ENCODE measurements at places on chromosomes 7 and 10.

- DNase-seq, result no peak
These were observed 17.3 kb upstream of the GRIFIN start for GRCh38 chr7:2493205-2494164.

GRCh38 chr7:121360564-121360963 lies 31.8 kb downstream of the WNT16 start:
- DNase-seq, result no peak

DNA sequence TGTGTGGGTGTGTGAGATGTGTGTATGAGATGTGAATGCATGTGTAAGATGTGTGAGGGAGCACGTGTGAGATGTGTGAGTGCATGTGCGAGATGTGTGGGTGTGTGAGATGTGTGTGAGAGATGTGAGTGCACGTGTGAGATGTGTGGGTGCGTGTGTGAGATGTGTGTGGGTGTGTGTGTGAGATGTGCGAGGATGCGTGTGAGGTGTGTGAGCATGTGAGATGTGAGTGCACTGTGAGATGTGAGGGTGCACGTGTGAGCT lies 31.0 kb downstream of the PPIF start:
- DNase-seq, result no peak

DNA sequence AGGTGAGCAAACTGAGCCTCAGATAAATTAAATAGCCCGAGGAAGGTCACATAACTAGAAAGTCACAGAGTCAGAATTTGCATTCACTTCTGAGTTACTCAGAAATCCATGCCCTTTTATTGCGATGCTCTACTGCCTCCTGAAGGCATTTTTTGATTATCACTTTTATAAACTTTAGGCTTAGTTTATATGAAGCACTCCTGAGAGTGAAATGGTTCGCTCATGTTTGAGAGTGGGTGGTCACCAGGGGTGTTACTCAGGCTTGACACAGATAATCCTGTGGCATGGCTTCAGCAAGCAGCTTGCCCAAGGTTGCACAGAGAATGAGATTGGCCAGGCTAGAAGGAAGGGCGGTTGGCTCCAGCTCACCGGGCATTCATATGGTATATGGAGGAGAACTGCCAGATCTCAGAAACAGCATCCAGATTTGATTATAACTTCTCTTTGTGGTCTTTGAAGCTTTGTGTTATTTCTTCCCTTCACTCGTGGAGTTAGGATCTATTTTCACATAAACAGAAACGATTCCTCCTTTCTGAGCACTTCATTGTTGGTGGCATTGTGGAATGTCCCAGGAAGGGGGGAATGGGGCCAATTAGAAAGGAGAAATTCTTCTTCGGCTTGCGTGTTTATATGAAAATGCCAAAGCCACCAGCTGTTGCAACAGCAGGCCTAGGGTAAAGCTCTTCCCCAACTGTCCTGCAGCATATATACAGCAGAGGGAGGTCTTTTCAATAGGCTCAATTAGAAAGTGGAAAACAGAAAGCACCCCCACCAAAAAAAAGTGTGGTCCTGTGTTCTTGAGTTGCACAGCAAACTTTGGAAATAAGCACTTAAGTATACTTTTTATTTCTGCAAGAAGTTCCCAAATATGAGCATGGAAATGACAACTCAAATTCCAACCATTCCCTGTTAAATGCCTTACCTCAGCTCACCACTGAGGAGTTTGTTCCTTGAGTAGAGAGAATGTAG lies 628.8 kb downstream of the SUGCT start:
- DNase-seq, result no peak

DNA sequence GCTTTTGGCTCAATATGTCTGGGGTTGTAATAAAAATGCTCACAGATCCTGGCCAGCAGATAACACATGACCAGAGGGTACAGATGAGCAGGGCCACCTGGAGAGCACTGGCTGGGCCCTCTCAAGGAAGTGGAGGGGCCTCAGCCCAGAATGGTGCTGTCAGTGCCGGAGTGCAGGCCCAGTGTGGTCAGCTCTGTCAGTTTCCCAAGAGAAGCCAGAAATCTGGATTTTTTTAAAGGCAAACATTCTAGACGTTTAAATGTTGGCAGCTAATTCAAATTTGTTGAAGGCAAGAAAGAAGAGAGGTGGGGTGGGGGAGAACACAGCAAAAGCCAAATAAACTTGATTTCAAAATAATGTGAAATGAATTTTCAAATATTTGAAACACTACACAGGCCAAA lies 2.0 kb downstream of the C10orf105 start:
- no peak for DNase-seq

DNA sequence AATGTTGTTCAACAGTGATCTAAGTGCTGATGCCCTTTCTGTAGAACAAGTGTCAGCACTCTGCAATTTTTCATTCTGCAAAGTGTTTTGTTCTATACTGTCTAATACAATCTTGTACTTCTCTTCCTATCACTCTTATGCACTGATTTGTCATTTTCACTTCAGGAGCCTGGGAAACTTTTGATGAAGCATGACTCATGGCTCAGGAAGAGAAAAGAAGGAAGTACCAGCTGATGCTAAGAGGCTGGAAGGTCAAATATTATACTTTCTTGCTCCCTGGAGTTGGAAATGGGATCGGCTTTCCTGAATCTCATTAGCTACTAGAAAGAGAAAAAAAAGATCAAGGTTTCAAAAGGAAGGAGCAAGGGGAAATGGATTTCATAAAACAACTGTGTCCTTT lies 45.8 kb downstream of the DGKI start:
- DNase-seq, result no peak

GRCh38 chr10:27804136-27804535 lies 58.5 kb upstream of the MKX start:
- no peak for DNase-seq

GRCh38 chr7:15707570-15707969 lies 21.1 kb upstream of the MEOX2 start:
- DNase-seq, result no peak

GRCh38 chr7:79820387-79820786 lies 314.2 kb upstream of the GNAI1 start:
- DNase-seq, result peak; percentile 65

DNA sequence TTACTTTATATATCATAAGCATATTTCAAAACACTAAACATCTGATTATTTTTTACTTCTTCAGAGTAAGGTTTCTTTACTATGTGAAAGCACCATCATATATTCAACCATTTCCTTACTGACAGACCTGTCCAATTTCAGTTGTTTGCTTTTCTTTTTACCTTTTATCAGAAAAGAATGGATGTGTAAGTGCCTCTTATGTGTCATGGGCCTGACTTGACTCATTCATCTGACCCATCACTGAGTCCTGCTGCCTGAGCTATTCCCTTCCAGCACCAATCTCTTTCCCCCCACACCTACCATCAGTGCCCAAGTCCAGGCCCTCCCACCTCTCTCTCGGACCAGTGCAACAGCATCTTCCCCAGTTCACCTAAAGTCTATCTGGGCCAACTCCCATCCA lies 41.7 kb upstream of the ARID5B start:
- no peak for DNase-seq

GRCh38 chr7:112868609-112869008 lies 78.4 kb upstream of the TMEM168 start:
- peak; percentile 46 for DNase-seq

DNA sequence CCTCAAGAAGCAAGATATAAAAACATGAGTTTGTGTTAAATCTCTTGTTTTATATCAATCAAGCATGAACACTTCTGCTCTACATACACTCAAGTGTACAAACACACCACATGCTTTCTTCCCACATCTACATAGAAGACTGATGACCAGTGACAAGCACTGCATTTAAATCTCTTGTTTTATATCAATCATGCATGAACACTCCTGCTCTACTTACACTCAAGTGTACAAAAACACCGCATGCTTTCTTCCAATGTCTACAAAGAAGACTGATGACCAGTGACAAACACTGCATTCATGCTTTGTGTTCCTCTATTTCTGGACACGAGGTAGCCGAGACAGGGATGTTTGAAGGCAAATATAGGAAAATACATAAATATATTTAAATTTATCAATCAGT lies 642.0 kb upstream of the PFKP start:
- DNase-seq, result no peak

DNA sequence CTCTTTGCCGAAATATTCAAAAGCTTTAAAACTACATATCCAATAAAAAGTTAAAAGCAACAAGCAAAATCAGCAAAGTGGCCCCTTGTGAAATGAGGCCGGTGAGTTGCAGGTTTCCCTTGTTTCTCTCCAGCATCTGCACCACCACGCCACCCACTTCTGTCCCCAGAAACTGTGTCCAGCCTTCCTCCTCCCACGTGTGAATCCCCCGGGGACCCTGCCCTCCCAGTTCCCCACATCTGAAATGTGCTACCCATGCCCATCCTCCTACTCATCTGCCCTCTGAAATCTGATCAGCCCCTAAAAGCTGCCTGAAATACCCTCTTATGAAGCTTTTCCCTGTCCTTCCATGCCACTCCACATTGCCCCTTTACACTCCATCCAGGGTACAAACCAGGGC lies 3.8 kb downstream of the ALOX5 start:
- no peak for DNase-seq

GRCh38 chr7:54823776-54824175 lies 64.8 kb upstream of the SEC61G start:
- DNase-seq, result no peak

DNA sequence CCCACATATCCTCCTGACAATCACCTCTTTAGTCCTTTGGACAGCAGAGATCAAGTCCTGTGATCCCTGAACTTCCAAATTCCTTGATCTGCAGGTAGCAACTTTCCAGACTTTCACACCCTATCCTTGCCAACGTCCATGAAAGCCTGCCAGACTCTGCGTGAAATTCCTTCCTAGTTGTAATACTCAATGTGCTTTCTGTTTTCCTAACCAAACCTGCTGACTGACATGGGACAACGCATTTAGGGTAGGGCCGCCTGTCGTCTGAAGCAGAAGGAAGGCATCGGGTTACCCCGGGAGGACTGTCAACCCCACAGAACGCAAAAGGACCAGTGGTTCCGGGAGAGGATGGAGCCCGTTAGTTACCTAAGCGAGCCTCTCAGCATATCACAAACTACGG lies 23.9 kb downstream of the ITGA8 start:
- DNase-seq, result no peak

- DNase-seq, result no peak
These were observed 320.9 kb downstream of the PAXIP1 start for GRCh38 chr7:154682003-154682402.

DNA sequence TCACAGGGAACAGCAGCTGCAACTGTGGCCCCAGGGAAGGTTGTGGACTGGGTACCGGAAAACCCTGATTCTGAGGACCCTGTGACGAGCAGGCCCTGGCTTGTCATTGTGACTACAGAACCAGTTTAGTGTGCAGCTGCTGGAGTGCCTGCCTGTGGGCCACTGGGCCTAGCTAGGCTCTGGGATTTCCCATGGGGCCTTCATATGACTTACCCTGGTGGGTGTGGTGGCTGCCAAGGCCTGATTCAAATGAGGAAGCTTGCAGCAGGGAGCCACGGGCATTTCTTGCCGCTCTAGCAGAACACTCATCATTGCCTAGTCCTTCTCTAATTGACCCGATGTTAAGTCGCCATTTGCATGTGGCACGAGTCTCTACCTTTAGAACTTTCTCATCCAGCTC lies 14.7 kb upstream of the CAMK2G start:
- peak; percentile 42 for DNase-seq

DNA sequence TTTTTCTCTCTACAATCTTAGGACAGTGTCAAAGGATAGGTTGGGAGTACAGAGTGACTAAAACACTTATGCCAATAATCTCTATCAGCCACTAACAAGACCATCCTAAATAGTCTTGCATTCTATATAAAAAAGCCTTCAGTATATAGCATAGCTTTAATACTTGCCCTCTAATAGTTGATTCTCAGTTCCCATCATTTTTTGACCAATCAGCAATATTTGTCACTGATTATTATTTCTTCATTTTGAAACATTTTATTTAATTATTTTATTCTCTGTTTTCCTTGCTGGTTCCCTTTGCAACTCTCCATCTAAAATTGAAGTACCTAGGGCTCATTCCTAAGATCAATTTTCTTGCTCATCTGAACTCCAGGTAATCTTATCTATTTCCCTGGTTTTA lies 470.0 kb downstream of the MAGI2 start:
- no peak for DNase-seq

DNA sequence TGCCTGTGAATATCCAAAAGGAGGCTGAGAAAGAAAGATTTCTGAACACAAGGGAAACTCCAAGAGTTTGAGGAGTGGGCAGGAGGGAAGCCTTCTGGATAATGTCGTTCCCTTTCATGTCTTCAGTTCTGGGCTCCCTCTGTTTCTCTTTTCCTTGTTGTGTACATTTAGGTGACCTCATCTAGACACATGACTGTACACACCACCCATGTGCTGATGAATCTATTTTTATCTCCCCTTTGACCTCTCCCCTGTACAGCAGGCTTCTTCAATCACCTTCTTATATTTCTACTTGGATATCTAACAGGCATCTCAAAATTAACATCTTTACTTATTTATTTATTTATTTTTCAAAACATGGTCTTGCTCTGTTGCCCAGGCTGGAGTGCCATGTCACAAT lies 363.1 kb downstream of the GATA3 start:
- no peak for DNase-seq

- DNase-seq, result no peak
These were observed 92.0 kb upstream of the PAX2 start for GRCh38 chr10:100653238-100653956.

DNA sequence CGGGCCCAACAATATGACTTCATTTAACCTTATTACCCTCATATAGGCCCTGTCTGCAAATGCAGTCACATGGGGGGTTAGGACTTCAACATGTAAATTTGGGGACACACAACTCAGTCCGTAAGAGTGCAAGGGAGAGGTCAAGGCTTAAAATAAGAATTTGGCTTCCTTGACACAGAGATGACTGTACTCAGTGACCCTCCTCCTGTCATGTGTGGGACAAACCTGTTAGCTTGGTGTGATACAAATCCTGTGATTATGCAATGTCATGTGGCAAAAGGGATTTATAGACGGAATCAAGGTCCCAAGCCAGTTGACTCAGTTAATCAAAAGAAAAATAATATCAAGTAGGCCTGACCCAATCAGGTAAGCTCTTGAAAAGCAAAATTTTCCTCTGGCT lies 25.9 kb upstream of the GTPBP4 start:
- DNase-seq, result no peak

DNA sequence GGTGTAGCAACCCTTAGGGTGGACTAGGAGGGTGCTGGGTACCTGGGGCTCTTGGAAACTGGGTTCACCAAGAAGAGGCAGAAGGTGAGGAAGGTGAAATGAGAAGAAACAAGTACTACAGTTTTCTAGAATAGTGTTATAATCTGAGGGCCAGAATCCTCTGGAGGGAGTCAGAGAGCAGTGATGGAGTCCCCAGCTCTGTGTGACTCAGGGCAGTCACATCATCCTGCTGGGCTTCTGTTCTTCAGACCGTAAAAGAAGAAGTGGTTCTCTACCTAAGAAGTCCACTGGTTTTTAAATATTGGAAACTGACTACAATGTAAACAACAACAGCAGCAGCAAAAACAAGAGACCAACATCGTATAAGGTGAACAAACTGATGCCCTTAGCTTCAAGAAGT lies 197.3 kb downstream of the PRPF18 start:
- DNase-seq, result peak; percentile 17

- DNase-seq, result no peak
These were observed 92.9 kb upstream of the STK17A start for GRCh38 chr7:43490016-43490415.

- DNase-seq, result no peak
These were observed 147.8 kb downstream of the ELAPOR2 start for GRCh38 chr7:86911659-86912058.

Data from thyroid gland (tissue), 4 donors.